ENCODE measurements at places on chromosomes 12 and 14. TPM values are rescaled to one million over a fixed set of nuclear protein-coding genes. Genes with fewer than 3 reads are reported as not detected.

The GPR137C gene
- total RNA-seq = 0.67 TPM

The EIF4B gene
- 551 TPM for total RNA-seq

The GPR132 gene
- 46.9 TPM for total RNA-seq

The TAS2R7 gene
- total RNA-seq = not detected

The TMCC3 gene
- total RNA-seq = 0.07 TPM

The POTEM gene
- not detected for total RNA-seq

The MLEC gene
- total RNA-seq = 70.2 TPM

The NGB gene
- not detected for total RNA-seq

The KRT6C gene
- not detected for total RNA-seq

The CCDC184 gene
- total RNA-seq = 0.22 TPM

The CLEC6A gene
- not detected for total RNA-seq

The FAM186B gene
- 0.13 TPM for total RNA-seq

The CISTR gene
- not detected for total RNA-seq

The HOTAIR gene
- total RNA-seq = not detected

The ITGB7 gene
- total RNA-seq = 487 TPM

The ZBTB42 gene
- total RNA-seq = 5.6 TPM

The TAS2R42 gene
- not detected for total RNA-seq

The CMA1 gene
- not detected for total RNA-seq

The SYCP3 gene
- 0.43 TPM for total RNA-seq

The GALNT16 gene
- total RNA-seq = not detected

The FOXM1 gene
- 79.7 TPM for total RNA-seq
